WERI-Rb-1 (cell line): ENCODE measurements at places on chromosomes 6 and 20.

- peak; percentile 79 for DNase-seq
Observed at GRCh38 chr20:49541733-49542513, 26.0 kb downstream of the PTGIS start.

- DNase-seq, result no peak
Observed at GRCh38 chr6:1658212-1659005, 48.7 kb downstream of the FOXC1 start.

DNA sequence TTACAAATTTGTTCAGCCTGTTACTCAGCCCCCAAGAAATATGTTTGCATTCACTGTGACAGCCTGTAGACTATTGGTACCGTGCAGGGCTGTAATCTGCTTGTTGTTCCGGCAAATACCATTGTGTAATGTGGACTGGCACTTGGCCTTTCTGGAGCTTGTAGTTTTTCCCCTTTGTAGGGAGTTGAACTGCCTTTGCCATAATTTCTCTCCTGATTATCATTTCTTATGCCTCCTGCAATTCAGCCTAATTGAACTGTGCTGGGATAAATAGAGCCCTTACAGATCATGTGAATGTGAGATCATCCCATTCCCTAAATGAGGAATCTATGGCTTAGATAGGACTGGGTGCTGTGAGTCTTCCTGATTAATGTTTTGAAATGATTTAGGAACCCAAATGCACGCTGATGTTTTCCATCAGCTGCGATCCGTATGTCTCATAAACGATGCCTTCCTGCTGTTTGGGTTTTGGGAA lies 185.1 kb downstream of the JARID2 start:
- DNase-seq, result no peak

- DNase-seq, result no peak
Observed at GRCh38 chr20:846894-847278, 13.4 kb downstream of the FAM110A start.

- DNase-seq, result no peak
Observed at GRCh38 chr6:159977255-159977903, 8.5 kb downstream of the IGF2R start.

GRCh38 chr20:10805764-10806163 lies 132.0 kb upstream of the JAG1 start:
- DNase-seq, result no peak

DNA sequence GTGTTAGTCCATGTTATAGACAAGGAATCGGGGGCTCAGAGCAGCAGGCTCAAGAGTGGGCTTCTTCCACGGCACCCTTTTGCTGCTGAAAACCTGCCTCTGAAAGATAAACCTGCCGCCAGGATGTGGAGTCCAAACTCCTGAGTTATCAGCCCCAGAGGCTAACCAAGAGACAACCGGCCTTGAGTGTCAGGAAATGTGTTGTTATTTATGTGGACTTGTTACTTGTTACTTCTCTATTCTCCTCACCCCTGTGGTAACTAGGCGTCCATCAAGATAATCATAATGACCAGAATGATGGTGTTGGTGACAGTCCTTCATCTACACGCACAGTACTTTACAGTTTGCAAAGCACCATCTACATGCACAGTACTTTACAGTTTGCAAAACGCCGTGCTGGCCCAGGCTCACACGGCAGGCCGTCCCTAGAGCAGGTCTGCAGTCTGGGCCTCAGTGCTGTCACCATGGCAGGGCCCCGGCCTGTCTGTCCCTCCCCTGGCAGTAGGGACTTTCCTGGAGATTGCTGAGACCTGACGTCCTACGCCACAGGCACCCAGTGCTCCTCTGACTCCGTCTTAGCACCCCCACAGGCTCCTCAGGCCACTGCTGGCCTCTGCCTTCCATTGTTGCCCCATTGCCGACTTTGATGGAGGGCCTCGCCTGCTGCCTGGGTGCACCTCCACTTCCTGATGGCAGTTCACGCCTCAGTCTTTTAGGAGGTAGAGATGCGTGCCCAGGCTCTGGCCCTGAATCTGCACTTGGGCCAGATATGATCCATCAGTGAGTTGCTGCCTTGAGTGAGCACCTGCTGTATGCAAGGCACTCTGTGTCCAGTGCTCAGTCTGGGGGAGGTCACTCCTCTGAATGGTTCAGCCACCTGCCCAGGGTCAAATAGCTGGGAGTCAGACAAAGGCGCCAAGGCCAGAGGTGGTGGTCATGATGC lies 9.1 kb upstream of the BPIFB4 start:
- DNase-seq, result no peak

- DNase-seq, result no peak
Observed at GRCh38 chr20:18781509-18781908, 32.1 kb upstream of the SCP2D1 start.

DNA sequence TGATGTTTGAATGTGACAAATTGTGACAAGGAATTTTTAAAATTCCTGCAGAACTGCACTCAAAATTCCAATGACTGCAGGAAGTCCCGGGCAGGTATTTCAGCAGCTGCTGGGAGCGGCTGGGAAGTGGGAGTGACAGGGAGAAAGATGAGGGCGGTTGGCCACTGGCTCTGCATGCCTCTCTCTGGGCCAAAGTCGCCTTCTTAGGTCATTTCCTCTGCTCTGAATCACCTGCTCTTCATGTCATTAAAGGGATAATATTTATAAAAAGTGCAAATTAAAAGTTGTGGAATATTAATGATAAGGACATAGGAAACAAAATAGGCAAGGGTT lies 43.9 kb downstream of the RAMACL start:
- DNase-seq, result no peak

DNA sequence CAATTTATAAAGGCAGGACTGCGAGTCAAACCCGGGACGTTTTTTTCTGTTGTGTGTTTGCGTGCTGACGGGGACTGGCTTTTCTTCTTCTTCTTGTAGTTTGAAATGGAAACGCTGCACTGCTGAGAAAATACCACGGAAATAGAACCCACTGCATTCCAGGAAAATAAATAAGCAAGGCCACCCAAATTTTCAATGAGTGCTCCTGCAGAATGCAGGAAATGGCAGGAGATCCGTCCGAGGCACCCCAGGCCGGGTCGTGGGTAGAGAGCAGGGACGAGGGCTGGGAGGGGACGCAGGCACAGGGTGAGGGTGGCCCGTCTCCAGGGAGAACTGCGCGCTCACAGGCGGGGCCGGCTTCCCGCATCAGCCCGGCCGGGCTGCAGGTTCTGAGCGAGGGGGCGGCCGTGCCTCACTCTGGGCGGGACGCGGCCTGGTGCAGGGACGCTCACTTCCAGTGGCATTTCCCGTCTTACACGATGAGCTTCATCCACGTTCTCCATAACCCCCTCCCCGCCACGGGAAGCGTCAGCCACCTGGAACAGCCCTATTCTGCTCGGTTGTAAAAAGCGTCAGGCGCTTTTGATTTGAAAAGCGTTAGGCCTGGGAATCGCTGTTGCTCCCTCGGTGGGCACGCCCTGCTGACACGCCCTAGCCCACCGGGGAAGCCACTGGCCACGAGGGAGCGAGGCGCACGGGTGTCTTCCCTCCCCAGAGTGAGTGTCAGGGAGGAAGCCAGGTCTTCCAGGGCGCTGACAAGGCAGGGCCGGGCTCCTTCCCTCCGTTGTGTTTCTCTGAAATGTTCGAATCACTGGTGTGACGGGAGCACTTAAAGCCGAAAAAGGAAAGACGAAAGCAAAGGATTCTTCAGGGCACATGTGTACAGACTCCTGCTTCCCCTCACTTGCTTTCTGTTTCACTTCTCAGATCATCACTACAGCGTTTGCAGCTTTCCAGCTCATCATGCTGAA lies 17.9 kb upstream of the EXOC2 start:
- DNase-seq, result no peak

- no peak for DNase-seq
Observed at GRCh38 chr6:71387179-71387578, 98.6 kb downstream of the OGFRL1 start.

- no peak for DNase-seq
Observed at GRCh38 chr20:58956078-58956477, 25.0 kb upstream of the NELFCD start.

DNA sequence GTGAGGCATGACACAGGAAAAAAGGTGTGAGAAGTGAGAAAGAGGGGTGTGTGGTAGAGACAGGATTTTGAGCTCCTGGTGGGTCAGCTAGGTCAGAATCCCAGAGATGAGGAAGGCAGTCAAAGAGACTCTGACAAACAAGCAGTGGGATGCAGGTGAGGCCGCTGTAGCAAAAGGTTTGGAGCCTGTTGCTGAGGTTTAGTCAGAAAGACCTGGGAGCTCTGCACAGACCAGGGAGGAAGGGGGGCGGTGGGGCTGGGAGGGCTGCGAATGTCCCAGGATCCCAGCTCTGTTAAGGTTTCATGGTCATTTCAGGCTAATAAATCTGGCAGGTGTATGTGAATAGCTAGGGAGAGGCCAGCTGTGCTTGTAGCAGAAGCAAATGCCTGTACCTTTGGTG lies 373.9 kb upstream of the SYNCRIP start:
- DNase-seq, result no peak

GRCh38 chr20:61979090-61979489 lies 86.6 kb downstream of the TAF4 start:
- no peak for DNase-seq
